Hematopoietic multipotent progenitor cell treated with erythropoietin and hydrocortisone succinate and interleukin-3 and kit ligand, for 17 days (in vitro differentiated cells): ENCODE measurements at places on chromosomes 3 and 15.

DNA sequence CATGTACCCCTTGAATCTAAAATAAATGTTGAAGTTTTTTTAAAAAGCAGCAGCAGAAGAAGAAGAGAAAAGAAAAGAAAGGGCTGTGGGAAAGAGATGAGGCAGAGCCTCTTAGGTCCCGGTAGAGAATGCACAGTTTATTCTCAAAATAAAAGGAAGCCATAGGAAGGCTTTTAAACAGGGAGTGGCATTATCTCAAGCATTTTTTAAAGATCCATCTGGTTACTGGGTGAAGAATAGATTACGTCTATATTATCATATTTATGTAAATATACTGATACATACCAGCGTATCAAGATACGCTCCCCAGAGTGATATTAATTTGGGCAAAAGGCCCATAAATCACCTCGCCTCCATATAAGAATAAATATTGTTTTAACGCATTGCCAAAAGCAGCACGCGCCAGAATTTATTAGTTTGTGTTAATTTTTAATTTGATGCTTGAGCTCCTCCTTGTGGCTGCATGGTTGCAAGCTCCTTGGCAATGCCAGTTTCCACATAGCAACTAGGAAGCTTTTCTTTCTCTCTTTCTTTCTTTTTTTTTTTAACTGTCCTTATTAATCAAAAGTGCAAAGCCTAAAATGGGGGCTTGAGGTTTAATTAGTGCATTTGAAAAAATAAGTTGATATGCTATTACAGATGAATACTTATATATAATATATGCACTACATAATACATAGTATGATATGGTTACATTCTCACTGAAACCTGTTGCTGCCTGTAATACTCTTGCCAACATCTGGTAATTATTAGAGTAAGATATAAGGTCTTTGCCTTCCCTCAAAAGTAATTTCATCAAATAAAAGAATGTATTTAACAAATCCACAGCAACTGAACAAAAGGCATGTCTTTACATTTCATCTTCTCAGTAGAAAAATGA lies 242.8 kb upstream of the UBE2E2 start:
- no peak for DNase-seq

GRCh38 chr15:51313074-51313393 lies 25.4 kb downstream of the CYP19A1 start:
- no peak for DNase-seq

DNA sequence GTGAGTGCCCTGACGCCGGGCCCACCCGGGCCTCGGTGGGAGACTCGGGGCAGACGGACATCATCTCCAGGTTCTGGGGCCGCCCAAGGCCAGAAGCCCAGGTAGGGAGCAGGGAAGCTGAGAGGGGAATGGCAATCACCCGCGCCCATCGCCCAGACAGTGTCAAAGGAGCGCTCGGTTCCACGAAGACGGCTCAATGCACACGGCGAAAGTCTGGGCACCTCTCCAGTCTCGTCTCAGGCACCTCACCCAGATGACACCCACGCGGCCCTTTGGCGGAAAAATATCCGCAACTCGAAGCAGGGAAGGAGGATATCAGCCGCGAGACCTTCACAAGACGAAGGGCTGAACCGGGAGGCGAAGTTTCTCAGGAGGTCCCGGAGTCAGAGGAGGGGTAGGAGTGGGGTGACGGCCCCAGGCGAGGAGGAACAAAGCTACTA lies 916 bp downstream of the IL17RD start:
- no peak for DNase-seq

DNA sequence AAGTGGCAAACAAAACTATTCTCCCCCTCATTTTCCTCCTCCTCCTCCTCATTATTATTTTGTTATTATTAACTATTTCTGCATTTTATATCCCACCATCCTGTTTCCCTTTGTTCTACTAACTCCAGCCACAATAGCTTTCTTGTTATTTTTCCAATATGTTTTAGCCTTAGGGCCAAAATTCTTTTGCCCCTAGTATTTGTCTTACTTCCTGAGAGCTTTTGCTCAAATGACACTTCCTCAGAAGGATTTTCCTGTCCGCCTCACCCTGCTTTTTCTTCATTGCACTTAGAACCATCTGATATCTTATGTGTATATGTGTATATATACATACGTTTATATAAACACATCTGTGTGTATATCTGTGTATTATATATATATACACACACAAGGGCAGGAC lies 32.7 kb upstream of the NUDT16 start:
- no peak for DNase-seq

DNA sequence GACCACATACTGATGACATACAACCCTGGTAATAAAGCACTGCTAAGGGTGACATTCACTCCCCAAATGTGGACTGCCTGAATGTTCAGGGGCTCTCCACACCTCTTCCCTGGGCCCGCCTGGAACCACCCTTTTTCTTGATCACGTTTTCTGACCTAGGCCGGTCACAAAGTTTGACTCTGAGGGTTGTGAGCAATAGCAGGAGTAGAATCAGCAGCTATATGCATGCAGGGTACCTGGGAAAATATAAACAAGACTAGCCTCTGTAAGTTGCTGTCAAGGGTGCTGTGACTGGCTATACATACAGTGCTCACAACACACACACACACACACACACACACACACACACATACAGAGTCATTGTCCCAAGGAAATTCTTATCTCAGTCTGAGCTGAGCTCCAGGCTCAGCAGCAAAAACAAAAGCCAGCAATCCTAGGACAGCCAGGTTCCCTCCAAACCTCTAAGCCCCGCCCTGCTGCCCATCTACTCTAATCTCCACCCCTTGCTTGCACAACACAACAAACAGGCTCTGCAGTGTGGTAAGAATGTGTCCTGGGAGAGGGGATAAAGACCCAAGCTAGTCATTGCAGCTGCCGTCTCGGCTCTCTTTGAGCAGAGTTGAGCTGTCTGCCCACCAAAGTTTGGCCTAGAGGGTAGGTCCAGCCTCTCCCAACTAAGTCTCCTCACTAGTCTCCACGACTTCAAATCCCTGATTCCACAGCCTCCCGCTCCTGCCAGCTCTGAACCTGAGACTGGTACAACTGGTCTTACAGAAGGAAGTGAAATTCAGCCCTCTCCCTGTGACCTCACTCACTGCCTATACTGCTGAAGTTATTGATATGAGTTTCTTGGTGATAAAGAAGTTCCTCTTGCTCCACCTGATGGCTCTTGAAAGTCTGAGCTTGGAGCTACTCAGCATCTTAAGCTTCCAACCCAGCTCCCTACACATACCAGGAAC lies 2.2 kb downstream of the BMF start:
- peak; percentile 46 for DNase-seq

- no peak for DNase-seq
These were observed 92.4 kb upstream of the WNT5A start for GRCh38 chr3:55579496-55579895.

DNA sequence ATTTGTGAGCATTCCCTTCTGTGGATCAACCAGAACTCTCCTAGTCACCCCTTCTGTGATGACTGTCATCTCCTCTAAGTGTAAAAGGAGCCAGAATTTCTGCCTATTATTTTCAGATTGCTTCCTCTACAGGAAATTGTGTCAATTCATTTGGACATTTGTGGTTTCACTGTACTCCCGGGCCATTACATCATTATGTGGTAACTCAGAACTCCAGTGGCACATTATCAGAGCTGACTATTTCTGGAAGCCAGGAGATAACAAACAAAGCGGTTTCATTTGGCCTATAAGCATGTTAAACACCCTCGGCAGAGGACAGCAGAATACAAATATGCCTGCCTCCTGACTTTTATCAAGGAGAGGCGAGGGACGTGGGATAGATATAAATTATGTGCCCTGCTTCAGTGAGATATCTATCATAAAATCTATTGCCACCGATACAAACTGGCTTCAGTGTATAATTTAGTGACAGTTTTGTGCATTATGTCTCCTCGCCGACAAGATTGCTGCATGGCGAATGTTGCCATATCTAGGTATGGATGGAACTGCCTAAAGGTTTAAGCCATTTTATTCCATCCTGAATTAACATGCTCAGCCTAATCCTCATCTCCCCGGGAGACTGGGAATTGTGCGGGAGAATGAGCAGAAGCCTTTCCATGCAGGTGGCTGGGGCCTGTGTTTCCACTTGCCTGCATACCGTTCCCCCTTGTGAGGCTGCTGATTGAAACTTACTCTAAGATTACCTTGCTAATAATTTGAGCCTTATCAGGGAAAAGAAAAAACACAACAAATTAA lies 193.4 kb upstream of the SEMA6D start:
- no peak for DNase-seq

DNA sequence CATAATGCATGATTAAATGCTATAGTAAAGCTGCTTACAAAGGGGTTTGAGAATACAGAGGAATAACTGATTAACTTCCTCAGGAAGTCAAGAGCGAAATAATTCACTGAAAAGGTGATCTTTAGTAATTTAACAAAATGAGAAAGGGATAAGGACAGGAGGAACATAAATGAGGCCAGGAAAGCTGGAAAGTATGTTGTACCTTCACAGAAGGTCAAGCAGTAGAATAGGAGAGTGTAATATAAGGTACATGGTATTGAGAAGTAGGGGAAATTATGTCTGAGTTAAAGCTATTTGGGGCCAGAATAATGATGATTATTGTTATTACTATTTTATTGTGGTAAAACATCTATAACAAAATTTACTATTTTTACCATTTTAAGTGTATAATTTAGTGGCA lies 19.2 kb downstream of the GOLM2 start:
- no peak for DNase-seq

DNA sequence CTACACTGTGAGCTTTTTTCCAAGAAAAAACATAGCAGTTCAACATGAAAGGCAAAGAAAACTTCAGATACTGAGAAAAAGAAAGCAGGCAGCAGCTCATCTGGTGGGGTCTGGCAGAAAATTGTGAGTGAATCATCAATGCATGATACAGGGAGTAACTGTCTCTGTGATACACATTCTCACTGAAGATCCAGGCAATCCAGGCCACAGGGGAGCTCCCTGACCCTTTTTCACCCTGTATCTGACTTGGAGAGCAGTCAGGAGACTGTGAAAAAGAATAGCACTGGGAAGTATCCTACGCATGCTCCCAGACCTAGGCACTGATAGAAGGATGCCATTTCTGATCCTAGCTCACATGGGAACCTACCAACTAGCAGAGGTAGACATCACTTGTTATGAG lies 269.8 kb downstream of the MBNL1 start:
- DNase-seq = no peak

GRCh38 chr3:41193794-41194539 lies 5.3 kb upstream of the CTNNB1 start:
- no peak for DNase-seq

DNA sequence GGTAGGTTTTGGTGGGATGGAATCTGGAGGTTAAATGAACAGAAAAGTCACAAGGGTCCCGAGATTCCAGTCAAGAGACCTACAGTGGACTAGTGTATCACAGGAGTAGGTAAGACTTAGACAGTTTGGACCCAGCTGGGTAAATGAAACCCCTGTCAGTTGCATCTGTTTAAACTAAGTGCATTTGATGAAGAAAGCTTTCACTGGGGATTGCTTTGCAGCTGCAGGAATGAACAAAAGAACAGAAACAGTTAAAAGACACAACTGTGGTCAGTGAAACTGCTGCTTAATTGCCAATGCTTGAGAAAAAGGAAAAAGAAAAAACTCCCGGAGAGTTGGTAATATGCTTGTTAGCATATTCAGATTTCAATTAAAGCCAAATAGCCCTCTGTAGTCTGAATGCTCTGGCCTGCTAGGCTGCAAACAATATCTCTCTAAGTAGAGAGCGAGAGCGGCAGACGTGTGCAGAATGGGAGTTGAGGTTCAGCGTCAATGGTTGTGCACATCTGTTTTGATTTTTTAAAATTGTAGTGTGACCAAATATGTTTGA lies 37.1 kb downstream of the OXNAD1 start:
- no peak for DNase-seq

GRCh38 chr15:61681038-61681418 lies 379.2 kb downstream of the VPS13C start:
- DNase-seq = no peak

DNA sequence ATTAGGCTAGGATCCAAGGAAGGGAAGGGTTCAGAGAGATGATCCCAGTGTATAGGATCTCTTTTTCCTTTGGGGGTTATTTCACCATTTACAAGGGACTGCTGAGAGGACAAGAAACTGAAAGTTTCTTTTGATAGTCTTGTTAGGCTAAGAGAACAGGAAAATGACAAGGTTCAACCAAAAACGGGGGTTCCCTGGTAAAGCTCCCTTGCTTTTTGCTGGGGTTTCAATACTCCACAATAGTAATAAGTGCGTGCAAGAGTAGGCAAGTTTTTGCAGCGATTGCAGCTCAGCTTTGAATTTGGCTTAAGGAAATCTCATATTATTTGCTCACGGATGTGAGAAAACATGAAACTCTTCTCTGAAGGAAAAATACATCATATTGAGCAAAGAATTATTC lies 18.8 kb upstream of the SUSD5 start:
- DNase-seq = no peak

DNA sequence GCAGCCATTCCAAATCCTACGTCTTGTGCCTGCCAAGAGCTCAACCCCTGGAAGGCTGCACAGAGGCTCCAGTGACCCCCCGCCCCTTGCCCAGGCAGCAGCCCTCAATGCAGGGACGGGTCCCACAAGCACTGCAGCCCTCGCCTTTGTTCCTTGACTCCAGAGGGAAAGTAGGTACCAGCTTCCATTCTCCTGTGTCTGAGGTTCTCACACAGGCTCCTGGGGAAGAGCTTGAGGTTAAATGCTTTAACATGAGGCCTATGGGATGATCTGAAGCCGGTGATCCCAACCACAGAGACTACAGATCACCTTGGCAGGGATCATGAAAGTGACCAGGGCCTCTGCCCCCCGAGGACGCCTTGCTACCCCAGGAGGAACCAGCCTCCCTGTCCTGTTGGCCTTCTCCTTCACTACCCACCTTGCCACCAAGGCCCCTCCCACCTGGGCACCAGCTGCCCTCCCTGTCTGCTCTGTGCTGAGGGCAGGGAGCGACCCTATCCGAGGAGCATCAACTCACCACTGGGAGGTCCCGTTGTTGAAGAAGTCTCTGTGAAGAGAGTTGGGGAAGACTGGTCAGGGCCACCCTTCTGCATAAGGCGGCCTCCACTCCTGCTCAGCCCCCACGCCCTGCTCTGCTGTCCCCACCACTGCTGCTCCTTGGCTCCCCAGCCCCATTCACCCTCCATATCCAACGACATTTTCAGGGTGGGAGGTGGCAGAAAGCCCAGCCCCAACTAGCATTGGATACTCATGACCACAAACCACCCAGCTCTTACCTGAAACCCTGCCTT lies 95.3 kb downstream of the SEC22A start:
- no peak for DNase-seq

DNA sequence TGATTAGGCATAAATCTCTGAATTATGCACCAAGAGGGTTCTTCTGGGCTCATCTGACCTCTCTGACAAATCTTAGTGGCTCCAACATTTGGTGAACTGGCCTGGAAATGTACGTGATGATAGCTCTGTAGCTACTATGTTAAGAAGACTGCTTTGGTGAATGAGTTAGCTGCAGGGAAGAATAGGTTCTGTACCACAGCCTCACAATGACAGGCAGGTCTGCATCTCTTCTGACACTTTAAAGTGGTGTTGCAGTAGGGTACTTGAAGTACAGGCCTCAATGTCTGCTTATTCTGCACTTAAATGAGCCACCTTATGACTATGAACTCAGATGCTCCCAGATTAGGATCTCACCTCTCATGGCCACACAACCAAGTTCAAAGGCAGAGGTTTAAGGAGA lies 7.0 kb downstream of the FGF7 start:
- no peak for DNase-seq

GRCh38 chr15:29403772-29404171 lies 134.2 kb upstream of the NSMCE3 start:
- DNase-seq = no peak
